ENCODE measurements at places on chromosomes 5 and 9.

DNA sequence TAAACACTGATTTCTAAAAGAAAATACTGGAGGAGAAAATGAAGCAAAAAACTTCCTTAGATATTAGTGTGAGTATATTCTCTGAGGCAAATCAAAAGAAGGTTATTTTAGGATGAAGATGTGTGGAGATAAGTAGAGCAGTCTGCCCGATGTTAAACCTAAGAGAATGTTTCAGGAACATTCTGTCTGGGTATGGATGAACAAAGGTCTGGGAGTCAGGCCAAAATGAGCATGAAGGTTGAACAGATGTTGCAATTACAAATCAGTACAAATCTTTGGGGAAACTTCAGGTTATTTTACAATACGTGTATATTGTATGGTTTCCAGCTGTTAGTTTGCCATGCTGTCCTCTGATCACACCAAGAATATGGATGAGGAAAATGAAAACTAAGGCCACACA lies 14.4 kb upstream of the CEP78 start:
- DNase-seq, result no peak

GRCh38 chr9:112180387-112180881 lies 5.3 kb upstream of the SUSD1 start:
- no peak for DNase-seq

DNA sequence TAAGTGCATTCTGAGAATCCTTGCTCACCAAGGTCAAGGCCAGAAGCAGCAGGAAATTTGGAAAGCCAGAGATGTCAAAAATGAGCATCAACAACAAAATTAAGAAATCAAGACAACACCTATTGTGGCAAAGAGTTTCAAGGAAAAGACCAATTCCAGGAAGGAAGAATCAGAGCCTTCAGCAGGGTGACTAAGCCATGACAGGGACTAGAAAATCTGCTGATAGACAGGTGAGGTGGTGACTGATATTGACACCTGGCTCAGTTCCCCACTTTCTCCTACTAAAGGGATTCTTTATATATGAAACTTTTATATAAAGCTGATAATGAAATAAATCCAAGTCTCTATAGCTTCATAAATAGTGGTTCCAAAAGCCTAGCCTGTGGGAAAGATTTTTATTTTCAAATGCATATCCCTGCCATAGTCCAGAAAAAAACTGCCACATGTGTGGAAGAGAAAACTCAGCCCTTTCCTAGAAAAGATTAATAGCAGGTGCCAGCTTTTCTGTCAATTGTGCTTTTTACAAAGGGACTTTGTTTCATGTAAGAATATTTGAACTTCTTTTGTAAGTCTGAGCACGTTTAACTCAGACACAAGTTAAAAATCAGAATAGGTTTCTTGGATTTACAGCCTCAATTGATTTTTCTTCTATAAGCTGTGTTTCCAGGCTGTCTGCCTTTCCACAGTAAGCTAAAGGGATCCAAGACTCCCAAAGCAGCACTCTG lies 81.1 kb upstream of the GRAMD2B start:
- no peak for DNase-seq

DNA sequence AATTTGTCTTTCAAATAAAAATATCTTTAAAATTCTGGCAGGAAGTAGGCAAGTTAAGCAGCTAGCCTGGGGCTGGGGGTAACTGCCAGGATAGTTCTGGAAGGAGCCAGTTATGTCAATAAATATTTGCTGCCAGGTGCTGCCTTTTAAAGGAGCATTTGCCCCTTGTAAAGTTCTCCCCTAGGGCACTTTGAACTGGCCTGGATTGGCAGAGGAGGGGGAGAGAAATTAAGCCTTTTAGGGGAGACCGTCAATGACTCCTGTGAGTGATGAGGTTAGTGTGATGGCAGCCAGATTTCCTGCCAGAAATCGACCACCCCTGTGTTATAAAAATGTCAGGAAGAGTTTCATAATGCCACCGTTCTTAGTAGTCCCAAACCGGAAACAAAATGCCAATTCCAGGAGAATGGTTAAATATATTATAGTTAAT lies 89.8 kb upstream of the ELL2 start:
- DNase-seq, result no peak

DNA sequence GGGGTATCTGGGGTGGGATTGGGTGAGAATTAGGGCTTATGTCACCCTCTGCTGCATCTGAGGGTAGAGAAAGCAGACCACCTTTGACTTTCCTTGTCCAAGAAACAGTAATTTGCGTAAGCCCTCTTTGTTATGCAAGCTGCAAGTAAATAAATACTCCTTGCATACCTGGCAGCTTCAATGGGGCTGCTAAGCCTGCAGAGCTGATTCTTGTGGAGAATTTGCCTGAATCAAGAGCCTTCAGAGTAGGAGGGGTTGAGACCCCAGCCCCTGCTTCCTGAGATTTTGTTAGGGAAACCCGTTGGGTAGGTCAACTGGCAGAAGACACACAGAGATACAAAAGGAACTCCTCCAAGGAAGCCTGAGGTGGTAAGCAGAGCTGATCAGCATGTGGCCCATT lies 515.1 kb downstream of the DMAC1 start:
- no peak for DNase-seq

GRCh38 chr9:128005923-128006322 lies 25.1 kb upstream of the EEIG1 start:
- no peak for DNase-seq

Data from left forelimb (tissue), 1 donor.